A673 (cell line): ENCODE measurements at places on chromosomes 13 and 19. TPM values are rescaled to one million over a fixed set of nuclear protein-coding genes. Genes with fewer than 3 reads are reported as not detected.

- DNase-seq = no peak
Observed at GRCh38 chr13:32722340-32722739, 136.1 kb downstream of the PDS5B start.

DNA sequence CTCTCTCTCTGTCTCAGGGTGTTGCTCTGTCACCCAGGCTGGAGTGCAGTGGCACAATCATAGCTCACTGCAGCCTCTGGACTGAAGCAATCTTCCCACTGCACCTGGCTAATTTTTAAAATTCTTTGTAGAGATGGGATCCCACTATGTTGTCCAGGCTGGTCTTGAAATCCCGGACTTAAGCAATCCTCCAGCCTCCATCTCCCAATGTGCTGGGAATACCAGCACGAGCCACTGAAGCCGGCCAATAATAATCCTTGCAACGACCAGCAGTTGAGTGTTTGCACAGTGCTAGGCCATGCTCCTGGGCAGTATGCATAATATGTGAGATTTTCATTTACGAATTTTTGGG, 640 bp upstream of the EPOR start:
- DNase-seq = peak; percentile 45

DNA sequence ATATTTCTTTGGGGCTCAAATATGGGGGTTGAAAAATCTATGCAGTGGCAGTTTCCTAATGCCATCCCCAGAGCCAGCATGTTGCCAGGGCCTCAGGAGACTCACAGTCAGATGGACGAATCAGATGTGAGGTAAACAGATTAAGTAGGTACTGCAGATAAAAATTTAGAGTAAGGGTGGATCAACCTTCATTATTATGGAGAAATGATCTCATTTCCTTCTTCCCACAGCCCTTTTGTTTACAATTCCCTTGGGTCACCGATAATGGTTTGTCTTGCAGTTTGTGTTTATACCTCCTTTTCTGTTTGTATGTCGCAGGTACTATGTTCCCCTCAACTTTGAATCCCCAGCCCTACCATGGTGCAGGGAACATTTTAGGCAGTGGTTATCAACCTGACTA, 20.0 kb downstream of the DIAPH3 start:
- peak; percentile 74 for DNase-seq

- no peak for DNase-seq
Observed at GRCh38 chr19:952680-953444, 27.0 kb downstream of the ARID3A start.

- DNase-seq = no peak
Observed at GRCh38 chr13:35848336-35849255, 282.6 kb downstream of the DCLK1 start.

Gene NRTN
- total RNA-seq = 1.6 and 3.9 TPM in 2 replicates

DNA sequence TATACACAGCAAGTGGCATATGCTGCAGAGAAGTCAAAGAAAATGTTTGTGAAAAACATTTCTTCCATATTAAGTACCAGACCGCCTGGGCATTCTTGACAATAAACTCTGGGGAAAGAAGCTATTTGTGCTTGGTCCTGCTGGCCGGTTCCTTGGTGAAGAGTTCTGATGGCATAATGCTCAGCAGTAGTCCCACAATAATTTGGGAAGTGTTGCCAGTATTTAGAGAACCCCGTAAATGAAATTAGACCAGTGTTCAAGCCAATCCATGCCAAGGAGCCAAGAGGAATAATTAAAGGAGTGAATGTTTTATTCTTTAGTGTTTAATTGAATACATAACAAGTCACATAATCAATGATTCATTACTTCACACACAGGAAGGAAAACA, 6.3 kb downstream of the KCTD12 start:
- no peak for DNase-seq

Gene CEACAM6
- total RNA-seq = 2.1 and 2.4 TPM in 2 replicates

Gene PRDX2
- 406 and 429 TPM in 2 replicates for total RNA-seq

Gene CABP5
- total RNA-seq = not detected in 2 replicates

Gene ARHGEF18
- total RNA-seq = 33.4 and 34.9 TPM in 2 replicates

GRCh38 chr13:40152145-40152544, 496.7 kb downstream of the COG6 start:
- peak; percentile 30 for DNase-seq

Gene EPSTI1
- 0.13 TPM in 1 of 2 replicates, not detected in the other for total RNA-seq

- no peak for DNase-seq
Observed at GRCh38 chr19:31378404-31378803, 29.2 kb upstream of the TSHZ3 start.
